ENCODE measurements at places on chromosomes 2 and 18.

- no peak for DNase-seq
These were observed 60.4 kb downstream of the COL4A4 start for GRCh38 chr2:227103583-227103982.

DNA sequence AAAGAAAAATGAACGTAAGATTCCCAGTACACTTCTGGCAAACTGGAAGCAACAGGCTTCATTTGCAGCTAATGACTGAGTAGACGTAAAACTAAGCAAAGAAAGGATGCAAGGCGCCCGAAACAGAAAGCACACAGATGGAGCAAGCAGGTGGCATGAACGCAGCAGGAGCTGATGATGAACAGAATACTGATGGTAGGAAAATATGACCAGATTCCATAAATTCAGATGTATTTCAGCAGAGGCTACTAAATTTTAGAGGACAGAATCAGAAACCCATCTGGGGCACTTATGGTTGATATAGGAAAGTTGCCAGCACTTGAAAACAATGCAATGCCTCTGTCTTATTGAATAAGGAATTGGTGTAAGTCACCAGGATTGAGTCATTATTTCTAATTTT lies 658.7 kb upstream of the LINC00305 start:
- no peak for DNase-seq

DNA sequence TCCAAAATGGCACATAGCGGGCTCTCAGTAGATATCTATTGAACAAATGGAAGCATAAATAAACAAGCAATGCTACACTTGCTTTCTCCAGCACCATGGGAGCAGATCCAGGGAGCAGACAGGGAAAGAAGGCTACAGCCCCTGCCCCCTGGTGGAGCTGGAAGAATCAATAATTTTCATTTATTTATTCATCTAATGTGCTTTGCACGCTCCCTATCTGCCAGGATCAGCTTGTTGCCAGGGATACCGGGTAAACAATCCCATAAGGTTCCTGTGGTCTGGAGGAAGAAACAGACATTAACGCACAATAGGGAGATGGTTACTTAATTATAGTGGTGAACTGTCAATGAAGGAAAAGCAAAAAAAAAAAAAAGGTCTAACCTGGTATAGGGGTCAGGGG lies 40.1 kb upstream of the CLASP1 start:
- DNase-seq: no peak

GRCh38 chr2:9748577-9748976 lies 94.7 kb upstream of the TAF1B start:
- no peak for DNase-seq

DNA sequence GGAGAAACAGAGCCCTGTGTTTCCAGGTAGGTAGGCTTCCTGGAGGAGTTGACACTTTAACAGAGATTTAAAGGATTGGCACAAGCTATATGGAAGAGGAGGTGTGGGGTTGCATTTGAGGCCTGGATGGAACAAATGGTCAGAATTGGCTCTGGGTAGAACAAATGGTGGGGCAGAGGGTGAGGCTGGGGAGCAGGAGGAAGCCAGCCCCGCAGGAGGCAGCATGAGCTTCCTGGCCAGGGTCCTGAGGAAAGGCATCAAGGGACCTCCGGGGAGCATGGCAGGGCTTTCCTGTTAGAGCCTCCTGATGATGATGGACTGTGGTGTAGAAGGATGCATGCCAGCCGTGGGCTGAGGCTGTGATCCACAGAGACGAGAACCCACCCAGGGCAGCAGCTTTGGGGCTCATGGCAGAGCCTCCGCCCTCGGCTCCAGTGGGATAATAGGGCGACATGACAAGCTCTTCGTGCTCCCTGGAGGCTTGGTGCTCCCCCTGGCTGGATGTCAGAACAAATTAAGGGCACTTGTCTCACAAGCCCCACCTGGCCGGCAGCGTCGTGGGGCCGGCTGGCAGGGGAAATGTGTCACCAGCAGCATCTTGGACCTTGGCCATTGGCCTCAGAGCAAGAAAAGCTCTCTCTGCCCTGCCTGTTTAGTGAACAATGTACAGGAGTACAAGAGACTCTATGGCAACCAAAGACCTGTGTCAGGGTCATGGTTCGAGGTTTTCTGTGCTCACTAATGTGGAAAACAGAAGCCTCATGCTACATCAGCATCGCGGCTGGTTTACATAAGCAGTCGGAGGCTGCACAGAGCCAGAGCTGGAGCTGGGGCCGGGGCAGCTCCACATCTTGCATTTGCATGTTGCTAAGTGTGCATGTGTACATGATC lies 153.5 kb downstream of the MYCN start:
- no peak for DNase-seq

- DNase-seq: no peak
These were observed 119.5 kb downstream of the DAW1 start for GRCh38 chr2:227990937-227991336.
